Dermis blood vessel endothelial cell (primary cell): ENCODE measurements at places on chromosomes 6 and 20.

DNA sequence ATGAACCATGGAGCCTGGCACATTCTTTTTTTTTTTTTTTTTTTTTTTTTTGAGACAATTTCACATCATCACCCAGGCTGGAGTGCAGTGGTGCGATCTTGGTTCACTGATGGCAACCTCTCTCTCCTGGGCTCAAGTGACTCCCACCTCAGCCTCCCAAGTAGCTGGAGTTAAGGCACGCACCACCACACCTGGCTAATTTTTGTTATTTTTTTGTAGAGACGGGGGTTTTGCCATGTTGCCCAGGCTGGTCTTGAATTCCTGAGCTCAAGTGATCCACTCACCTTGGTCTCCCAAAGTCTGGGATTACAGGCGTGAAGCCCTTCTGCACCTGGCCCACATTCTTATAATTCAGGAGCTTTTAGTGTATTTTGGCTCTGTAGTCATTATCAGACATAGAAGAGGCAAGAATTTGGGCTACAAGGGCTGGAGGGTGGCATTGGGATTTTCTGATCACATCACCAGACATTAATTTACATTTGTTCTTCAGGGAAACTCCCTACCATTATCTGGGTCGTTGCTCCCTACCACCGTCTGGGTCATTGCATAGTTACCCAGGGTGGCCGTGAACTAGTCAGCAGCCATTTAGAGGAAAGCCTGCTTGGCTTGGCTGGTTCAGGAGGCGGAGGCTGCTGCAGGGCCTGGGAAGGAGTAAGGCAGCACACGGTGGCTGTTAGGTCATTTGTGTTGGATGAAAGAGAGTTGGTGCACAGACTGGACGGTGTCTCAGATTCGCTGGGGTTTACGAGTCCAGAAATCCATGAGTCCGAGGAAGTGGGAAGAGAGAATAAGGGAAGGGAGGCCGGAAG, 17.6 kb downstream of the ARID1B start:
- no peak for DNase-seq

- peak; percentile 50 for DNase-seq
Observed at GRCh38 chr6:75488033-75488432, 5.6 kb downstream of the FILIP1 start.

DNA sequence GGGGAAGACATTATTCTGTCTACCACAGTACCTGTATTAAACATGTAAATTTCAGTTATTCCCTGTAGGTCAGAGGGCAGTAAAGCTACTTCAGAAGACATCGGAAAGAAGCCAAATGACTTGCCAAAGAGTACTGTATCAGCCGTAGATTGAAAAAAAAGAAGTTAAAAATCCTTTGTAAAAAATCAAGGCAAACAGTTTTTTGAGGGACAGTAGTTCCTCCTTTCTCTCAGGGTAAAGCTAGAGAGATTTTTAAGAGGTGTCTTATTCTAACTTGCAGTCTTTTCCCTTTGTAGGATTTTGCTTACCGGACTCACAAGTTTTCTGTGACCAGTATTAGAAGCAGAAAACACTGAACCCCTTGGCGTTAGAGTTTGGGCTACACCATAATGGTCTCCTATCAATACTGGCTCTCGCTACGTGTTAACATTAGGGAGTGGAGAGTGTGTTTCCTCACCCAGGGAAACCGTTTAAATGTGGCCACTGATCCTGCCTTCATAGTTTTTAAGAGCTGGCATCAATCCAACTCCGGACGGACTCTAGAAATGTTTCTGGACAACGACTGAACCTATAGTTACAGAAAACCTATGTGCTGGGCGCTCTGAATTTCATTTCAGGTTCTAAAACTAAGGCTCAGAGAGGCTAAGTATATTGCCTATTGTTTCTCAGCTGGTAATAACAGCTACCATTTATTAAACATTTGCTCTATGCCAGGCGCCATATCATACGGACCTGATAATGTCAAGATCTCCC, 1.3 kb upstream of the ASXL1 start:
- peak; percentile 46 for DNase-seq

DNA sequence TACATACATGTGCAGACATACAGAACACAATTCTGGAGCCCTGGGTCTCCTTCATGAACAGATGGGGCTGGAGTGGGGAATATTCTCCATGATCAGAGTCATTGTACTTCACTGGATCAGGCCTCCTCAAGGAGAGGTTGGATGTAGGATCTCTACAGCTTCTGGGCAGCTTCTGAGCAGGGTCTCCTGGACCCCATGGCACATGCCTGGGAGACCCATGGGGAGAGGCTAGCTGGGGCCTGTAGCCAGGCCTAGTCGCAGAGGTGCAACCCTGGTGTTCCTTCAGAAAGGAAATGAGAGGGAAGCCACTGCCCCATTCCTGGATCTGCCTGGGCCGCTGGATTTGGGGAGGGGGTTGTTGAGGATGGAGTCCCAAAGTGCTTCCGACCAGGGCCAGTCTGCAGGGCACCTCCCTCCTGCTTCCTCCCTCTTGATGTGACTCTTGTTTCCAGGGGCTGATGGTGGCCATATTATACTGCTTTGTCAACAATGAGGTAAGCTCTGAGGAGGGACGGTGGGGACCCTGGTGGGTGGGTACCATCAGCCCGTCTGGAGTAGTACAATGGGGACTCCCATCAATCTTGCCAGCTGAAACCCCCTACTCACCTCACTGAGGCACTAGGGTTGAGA, 31.8 kb downstream of the GLP1R start:
- no peak for DNase-seq

DNA sequence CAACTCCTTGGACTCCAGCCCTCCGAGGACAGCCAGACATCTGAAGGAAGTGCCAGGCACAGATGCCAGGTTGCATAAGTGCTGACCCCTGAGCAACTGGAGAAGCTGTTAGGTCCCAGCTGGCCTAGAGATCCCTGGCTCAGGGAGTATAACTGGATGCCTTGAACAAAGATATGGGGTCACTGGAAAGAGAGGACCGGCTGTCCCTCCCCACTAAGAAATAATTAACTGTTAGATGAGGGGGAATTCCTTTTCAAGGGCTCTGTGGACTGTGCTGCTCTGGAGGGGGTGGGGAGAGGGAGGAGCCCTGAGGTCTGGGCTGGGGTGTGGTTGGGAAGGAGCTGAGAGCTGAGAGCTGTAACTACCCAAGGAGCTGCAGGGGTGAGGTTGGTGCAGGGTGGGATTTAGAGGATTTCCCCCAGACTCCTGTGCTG, 39.6 kb downstream of the HLA-F start:
- peak; percentile 29 for DNase-seq

DNA sequence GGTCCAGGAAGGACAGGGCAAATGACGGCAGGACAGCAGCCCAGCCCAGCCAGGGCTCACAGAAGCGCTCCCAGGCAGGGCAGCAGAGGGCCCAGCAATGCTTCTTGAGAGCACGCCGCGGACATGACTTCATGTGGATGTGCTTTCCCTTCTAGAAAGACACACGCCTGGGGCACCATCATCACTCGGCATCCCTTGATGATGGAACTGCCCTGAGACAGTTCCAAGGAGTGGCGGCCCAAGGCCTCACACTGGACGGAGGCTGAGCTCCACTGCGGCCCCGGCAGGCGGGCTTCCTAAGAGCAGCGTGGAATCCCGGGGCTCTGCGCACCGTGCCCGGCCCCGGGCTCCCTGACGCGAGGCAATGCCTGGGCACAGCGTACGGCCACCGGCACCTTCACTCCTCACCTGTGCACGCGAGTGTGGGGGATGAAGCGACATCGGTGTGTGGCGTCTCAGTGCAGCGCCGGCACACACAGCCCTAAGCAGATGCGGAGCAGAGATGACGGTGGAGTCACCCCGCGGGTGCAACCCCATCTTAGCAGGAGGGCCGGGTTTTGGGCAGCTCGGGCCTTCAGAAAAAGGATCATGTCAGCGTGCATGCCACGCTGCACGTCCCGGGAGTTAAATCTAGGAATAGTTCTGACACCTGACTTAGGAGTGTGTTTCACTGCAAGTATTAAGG, 86.6 kb downstream of the THBS2 start:
- no peak for DNase-seq
